ENCODE measurements at places on chromosomes 4 and X.

DNA sequence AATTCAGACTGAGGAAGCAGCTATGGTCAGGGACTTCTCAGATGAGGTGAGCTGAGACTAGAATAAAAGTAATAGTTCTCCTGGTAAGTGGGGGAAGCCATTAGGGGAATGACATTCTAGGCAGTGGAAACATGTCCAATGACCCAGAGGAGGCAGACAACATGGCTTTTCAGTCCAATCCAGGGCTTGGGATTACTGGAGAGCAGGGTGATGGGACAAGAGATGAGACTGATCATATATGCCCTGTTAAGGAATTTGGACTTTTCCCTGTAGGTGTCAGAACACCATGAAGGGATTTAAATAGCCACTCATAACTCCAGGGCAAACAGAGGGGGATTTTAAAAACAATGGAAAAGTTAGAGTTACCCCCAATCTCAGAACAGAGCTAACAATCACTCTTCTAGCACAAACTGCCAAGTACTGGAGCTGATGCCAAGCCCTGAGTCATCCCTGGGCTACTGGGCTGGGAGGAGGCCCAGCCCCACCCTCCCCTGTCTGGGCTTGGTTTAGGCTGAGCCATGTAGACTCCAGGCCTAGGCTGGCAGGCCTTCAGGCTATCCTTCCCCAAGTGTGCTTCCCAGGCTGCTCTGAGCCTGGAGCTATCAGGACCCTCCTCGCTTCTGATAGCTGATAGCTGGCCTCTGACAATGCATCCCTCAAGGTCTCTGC is 22.7 kb upstream of the MSN start:
- DNase-seq: no peak

GRCh38 chr4:87014284-87014782 is 79.5 kb downstream of the AFF1 start:
- no peak for DNase-seq

DNA sequence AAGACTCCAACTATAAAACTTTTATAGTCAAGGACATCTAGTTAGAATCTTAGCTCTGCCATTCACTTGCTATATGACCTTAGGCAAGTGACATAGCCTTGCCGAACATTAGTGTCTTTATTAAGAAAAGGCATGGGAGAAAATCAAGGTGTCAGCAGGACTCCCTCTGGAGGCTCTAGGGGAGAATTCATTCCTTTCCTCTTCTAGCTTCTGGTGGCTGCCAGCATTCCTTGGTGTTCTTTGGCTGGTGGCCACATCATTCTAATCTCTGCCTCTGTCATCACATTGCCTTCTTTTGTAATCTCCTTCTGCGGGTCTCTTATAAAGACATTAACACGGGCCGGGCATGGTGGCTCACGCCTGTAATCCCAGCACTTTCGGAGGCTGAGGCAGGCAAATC is 99.8 kb downstream of the PPP1R2C start:
- DNase-seq: no peak

DNA sequence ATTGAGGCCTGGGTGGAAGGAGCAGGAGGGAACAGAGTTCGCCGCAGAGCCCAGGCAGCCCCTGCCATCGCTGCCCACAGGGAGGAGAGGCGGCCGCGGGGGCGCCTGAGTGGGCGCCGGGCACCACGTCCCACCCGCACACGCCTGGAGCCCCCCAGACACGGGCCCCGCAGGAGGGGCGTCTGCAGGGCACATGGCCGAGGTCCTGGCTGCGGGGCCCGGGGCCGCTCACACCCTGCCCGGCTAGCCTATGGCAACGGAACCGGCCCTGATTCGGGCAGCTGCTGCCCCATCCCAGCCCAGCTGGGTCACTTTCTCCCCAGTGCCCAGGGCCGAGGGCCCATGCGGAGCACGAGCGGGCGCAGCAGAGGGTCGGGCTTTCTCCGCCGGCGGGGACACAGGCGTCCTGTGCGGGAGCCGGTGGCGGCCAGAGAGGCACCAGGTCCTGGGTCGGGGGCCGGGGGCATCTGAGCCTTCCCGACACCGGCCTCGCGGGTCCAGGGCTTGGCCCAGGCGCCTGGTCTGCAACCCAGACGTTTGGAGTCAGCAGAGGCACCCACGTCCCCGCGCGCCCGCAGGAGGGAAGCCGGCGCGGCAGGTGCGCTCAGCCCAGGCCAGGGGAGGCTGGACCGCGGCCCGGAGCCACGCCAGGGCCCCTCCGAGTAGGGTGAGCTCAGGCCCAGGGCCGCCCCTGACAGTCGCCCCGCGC is 91.2 kb downstream of the FAM53A start:
- DNase-seq: no peak

DNA sequence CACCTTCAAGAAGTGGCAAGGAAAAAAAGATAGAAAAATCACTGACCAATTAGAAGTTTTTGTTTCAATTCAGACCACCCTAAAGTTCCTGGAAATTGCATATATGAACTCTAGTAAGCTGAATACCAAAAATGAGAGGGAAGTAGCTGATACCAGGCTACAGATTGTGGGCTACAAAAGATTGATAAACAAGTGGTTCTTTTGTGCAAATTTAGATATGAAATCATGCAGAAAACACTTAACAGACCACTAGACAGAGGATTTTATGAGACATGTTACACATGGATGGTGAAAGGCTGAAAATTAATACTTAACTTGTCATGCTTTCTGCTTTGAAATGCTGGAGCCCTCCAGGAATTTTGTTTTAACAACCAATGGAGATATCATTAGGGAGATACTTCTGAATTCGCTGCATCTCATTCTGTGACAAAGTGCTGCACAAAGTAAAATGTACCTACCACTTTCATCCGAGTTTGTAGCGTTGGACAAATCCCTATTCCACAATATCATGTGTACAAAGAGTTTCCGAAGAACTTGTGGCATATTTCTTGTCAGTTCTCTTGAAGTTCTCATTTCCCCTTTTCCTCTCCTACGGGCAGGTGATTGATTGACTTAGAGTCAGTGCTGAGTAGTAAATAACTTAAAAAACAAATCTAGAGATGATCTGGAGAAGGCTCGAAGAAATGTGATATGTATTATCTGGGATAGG is 235.0 kb downstream of the PALLD start:
- DNase-seq: no peak

DNA sequence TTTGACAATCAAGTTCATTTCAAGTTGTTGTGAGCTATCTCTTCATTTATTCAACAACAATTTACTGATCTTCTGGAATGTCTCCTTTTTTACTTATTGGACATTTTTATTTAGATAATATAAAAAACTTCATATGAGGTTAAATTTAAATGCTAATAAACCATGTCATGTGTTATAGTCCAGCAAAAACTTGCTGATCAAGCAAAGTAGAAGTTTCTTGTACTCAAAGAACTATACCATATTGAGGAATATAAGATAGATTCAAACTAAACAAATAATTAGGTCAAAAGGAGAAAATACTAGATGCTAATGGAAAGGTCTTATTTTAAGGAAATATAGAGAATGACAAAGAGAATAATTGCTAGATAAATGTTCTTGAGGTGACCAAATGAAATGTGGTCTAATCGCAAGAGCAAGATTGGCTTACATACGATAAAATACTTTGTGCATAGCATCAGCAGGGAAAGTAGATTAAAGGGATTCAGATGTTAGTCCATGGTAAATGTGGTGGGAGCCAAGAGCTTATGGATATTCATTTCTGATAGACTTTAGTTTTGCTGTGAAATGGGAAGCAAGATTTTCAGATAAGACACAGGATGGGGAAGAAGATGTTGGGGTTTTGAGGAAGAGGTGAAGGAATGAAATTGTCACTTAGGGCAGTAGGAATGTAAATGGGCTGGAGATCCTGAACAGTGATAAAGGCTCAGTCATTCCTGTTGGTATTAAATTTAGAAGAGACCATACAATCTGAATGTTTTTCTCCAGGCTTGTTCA is 229.5 kb downstream of the MAPK10 start:
- no peak for DNase-seq

- DNase-seq: no peak
Measured at GRCh38 chr4:54440394-54441136, 211.5 kb downstream of the PDGFRA start.

GRCh38 chrX:133362538-133362937 is 52.8 kb downstream of the GPC4 start:
- no peak for DNase-seq

GRCh38 chr4:26856906-26857277 is 3.7 kb upstream of the STIM2 start:
- no peak for DNase-seq

DNA sequence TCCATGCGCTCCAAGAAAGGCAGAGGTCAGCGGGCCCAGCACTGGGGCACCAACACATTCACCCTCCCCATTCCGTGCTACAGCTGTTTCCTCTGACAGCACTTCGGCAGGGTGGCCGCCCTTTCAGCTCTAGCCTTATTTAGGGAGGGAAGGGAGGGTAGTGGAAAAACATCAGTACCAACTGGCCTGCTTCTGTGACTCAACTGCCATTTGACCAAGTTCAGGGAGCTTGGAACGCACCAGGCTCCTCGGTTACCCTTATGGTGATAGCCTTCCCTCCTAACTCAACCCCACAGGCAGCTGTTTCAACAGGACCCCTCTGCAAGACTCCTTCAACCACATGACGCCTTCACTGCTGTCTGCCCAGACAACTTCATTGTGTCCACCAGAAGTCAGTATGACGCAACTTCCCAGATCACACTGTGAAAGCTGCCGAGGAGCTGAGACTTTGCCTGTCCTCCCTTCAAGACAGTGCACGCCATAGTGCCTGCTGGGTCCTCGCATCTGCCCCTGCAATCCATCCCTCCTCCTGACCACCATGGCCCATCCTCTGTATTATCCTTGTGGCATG is 132.2 kb downstream of the AFAP1 start:
- no peak for DNase-seq

- no peak for DNase-seq
Measured at GRCh38 chr4:45741897-45742296, 382.0 kb downstream of the GABRG1 start.

GRCh38 chr4:69888336-69888735 is 28.4 kb upstream of the SULT1E1 start:
- no peak for DNase-seq

DNA sequence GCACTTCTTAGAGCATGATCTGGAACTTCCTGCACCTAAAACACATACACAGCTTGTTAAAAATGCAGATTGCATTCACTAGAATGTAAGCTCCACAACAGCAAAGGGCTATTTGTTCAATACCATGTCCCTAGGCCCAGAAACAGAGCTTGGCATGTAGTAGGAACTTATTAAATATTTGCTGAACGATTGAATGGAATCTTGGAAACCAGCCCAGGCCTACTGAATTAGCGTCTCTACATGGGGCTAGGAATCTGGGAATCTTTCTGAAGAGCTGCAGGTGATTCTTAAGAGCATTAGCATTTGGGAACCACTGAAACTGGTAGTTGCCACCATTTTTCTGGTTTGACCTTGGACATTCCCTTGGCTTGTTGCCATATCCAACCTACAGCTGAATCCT is 234.1 kb downstream of the STIM2 start:
- DNase-seq: no peak

DNA sequence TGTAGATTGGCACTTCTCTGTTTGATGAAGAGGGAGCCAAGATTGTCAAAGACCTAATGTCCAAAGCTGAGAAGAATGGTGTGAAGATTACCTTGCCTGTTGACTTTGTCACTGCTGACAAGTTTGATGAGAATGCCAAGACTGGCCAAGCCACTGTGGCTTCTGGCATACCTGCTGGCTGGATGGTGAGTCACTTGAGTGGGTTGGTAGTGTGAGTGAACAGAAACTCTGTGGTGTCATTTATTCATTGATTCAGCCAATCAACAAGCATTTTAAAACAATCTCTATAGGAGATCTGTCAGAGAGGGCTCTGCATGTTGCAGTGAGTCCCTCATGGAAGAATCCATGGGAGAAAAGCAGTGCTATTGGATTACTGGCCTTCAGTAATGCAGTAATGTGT is 16.3 kb downstream of the TAF9B start:
- no peak for DNase-seq

GRCh38 chr4:184165291-184165690 is 52.4 kb downstream of the ENPP6 start:
- no peak for DNase-seq

GRCh38 chrX:109378281-109378680 is 103.6 kb downstream of the GUCY2F start:
- no peak for DNase-seq

DNA sequence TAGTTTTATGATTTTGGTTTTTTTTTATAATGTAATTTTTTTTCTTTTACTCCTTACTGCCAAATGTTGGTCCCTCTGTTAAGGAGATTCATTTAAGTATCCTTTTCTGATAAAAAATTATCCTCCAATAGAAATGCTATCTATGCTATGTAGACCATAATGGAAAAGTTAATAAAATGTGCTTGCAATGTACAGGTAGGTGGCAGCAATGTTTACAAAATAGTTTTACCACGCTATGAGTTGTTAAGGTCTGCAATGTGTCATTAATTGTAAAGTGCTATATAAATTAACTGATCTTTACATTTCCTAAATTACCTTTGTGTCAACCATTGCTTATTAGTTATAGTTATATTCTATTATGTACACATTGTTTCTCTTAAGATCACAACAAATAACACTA is 3.8 kb upstream of the CENPC start:
- no peak for DNase-seq

GRCh38 chrX:45619290-45619689 is 418.6 kb upstream of the DIPK2B start:
- DNase-seq: no peak

DNA sequence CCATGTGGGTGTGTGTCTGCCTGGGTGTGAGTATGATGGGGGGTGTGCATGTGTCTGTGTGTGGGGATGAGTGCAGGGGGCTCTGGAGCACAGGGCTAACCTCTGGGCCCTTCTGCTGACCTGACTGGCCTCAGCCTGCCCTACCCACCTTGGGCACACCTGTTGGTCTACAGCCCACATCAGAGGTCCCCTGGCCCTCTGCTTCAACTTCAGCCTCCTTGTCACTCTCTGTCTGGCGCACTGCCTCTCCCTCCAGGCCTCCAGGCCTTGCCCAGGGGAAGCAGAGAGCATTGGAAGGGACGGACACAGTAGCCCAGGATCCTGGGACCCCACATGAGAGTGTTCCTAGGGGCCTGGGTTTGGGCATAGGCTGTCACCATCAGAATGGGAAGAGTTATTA is 115.4 kb downstream of the EFNB1 start:
- DNase-seq: no peak

GRCh38 chrX:68989865-68990606 is 161.2 kb downstream of the EFNB1 start:
- no peak for DNase-seq

DNA sequence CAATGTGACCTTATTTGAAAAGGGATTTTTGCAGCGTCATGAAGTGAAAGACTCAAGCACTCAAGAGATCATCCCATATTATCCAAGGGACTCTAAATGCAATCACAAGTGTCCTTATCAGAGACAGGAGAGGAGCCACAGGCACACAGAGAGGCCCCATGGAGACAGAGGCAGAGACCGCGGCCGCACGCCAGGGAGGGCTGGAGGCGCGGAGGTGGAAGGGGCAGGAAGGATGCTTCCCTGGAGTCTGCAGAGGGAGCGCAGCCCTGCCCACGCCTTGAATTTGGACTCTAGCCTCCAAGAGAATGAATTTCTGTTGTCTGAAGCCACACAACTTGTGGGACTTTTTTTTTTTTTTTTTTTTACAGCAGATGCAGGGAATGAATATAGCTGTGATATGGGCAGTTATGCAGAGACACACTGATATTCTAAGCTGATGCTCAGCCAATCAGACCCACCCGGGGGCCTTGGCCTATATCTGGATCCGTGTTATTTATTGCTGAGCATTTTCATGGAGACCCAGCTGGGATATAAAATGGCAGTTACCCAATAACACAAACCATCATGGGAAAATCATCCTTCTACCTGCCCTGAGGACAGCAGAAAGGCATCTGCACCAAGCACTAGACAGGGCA is 244.8 kb upstream of the PSAPL1 start:
- no peak for DNase-seq
